ENCODE measurements at places on chromosomes 16 and 17.

- DNase-seq = no peak
Observed at GRCh38 chr17:77579682-77580081, 378.8 kb upstream of the TNRC6C start.

- DNase-seq = no peak
Observed at GRCh38 chr16:65888201-65888600, 478.3 kb upstream of the CDH5 start.

GRCh38 chr17:65485388-65486299 is 75.8 kb downstream of the AXIN2 start:
- DNase-seq = no peak

DNA sequence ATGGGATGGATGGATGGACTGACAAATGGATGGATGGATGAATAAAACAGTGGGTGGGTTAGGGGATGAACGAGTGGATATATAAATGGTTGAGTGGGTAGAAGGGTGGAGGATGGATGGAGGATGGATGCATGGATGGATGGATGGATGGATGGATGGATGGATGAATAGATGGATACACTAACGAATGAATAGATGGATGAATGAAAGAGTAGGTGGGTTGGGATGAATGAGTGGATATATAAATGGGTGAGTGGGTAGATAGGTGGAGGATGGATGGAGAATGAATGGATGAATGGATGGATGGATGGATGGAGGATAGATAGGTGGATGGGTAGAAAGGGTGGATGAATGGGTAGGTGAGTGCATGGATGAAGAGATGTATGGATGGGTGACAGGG is 62.1 kb downstream of the CDYL2 start:
- no peak for DNase-seq

DNA sequence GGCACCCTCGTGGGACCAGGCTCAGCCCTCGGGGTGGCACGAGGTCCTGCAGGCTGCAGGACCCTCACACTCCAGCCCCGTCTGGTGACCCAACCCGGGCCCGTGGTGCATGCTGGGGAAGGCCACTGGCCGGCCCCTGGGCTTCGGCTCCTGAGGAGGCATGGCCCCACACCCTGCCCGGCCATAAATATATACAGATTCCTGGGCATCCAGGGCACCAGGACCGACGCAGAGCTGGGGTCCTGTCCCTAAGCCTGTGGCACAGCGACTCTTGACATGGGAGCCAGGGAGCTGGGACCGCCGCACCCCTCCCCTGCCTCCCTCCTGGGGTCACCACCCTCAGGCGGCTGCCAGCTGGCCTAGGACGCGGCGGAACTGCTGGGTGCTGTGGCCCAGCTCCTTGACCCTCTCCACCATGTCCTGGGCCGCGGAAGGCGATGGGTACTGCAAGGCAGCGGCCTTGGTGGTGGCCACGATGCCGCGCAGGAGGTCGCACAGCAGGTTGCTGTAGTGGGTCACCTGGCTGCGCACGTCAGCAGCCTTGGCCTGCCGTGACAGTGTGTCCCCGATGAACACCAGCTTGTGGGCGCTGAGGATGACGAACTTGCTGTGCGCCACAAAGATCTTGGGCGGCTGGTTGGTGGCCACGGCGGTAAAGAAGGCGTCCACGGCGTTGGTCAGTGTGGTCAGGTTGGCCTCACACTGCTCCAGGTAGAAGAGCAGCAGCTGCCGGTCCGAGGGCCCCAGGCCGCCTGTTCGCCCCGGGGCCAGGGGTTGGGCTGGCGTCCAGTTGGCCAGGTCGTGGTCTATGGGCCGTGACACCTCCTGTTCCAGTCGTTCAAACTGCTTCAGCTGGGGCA is 10.6 kb downstream of the CTRB1 start:
- no peak for DNase-seq
